ENCODE measurements at places on chromosomes 2 and 18.

DNA sequence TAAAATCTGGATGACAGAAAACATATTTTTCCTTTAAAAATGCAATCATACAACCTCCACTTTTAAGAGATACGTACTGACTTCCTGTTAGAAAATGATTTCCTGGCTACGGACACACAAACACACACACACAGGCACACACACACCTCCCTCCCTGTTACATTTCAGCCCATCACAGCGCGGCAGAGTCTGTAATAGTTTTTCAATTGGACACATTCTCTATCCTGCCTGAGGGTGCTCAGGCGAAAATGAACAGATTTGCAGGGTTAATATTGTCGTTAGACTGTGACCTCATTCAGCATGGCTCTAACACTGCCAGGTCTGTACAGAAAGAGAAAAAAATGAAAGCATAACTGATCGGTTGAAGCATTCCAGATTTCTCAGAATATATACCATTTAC lies 45.0 kb downstream of the KCTD1 start:
- DNase-seq, result no peak

DNA sequence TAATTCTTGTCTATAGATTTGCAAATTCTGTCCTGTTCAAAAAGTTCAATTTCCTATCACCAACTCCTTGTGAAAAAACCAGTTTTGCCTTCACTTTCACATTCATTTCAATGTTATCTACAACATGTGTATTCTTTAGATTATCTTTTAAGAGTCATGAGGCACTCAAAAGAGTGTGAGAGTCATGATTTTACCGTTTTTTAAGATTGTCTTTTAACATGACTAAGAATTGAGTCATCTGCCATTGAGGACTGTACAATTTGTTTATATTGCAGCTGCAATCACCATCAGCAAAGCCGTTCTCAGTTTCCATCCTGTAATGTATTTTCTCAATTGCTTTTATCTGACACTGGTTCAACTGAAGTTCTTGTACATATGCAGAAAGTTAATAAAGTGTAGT lies 275.8 kb downstream of the LNPK start:
- DNase-seq, result peak; percentile 16

DNA sequence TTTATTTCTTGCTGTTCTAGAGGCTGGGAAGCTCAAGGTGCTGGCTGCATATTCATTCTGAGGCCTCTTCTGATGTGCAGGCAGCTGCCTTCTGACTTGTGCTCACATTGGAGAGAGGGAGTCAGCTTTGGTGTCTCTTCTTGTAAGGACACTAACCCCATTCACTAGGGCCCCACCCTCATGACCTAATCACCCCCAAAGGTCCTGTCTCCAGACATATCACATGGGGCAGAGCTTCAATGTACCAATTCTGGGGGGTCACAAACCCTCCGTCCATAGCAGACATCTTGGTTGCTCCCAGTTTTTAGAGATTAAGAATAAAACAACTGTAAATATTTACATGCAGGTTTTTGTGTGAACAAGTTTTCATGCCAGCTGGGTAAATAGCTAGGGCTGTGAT lies 109.1 kb downstream of the RTP5 start:
- DNase-seq, result no peak

GRCh38 chr18:43364535-43364934 lies 87.2 kb upstream of the SYT4 start:
- DNase-seq, result no peak

DNA sequence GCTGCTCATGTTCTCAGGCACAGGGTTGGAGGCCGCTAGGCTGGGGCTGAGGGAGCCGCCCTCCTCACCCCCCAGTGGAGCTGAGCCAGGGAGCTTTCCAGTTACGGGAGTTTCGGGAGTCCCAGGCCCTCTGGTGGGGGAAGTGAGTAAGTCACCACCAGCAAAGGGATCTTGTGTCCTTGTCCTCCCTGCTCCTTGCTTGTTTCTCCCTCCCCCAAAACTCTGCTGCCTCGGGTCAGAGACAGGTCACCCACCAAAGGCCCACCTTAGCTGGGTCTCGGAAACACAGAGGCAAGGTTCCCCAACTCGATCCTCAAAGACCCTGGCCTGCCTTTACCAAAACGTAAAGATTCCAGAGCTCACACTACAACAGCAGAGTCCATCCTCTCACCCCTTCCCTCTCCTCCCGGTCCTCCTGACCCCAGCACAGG lies 60.5 kb upstream of the POMC start:
- DNase-seq, result peak; percentile 90

DNA sequence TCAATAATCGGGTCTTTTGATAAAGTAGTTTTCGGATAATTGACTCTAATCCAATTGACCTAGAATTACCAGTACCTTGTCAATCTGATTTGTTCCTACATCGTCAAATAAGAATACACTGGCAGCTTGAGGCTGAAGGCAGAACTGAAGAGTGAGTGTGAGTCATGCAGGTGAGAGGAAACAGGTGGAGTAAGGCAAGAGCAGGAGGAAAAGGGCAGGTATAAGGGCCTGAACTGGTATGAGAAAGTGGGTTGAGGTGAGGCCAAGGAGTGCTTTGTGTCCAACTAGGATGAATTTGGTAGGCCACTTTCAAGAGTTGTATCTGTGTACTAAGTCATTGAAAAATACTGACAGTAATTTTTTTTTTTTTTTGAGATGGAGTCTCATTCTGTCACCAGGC lies 186.0 kb downstream of the ZNF385B start:
- no peak for DNase-seq

Measured in AG08396 (cell line).